LHCN-M2 (cell line): ENCODE measurements at places on chromosomes 13 and 19.
A peak's percentile ranks its signal among the peaks of the same experiment; 100 is the strongest.

GRCh38 chr13:26961890-26962615, 201.5 kb upstream of the GPR12 start:
- no peak for DNase-seq

GRCh38 chr13:27004326-27004725, 167.3 kb downstream of the USP12 start:
- no peak for DNase-seq

GRCh38 chr19:40560092-40560507, 16.6 kb upstream of the SHKBP1 start:
- no peak for DNase-seq

- no peak for DNase-seq
These were observed 3.5 kb downstream of the TMEM255B start for GRCh38 chr13:113762538-113762937.

DNA sequence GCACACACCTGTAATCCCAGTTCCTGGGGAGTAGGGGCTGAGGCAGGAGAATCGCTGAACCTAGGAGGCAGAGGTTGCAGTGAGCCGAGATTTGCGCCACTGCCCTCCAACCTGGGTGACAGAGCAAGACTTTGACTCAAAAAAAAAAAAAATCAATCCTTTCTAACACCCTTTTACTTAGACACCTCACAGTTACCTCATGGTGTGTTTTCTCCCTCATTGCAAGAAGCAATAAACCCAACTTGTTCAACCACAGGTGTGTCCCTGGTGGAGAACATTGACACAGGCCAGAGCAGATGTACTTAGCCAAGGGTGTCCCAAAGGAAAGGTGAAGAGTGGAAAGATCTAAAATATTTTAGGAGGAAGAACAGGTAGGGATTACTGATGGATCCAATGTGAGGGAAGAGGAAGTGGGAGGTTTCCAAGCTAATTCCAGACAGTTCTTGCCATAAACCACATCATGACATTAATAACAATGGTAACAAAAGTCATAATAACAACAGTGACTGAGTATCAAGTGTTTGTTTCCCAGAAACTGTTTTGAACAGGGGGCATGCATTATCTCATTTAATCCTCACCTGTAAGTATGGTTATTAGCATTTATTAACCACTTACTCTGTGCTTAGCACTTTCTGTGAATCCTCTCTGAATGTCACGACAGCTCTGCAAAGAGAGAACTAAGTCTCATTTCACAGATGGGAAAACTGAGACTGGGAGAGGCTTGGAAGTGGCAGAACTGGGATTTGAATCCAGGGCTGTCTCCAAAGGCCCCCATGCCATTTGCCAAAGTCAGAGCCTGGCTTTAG, 3.1 kb upstream of the LYPD3 start:
- no peak for DNase-seq

DNA sequence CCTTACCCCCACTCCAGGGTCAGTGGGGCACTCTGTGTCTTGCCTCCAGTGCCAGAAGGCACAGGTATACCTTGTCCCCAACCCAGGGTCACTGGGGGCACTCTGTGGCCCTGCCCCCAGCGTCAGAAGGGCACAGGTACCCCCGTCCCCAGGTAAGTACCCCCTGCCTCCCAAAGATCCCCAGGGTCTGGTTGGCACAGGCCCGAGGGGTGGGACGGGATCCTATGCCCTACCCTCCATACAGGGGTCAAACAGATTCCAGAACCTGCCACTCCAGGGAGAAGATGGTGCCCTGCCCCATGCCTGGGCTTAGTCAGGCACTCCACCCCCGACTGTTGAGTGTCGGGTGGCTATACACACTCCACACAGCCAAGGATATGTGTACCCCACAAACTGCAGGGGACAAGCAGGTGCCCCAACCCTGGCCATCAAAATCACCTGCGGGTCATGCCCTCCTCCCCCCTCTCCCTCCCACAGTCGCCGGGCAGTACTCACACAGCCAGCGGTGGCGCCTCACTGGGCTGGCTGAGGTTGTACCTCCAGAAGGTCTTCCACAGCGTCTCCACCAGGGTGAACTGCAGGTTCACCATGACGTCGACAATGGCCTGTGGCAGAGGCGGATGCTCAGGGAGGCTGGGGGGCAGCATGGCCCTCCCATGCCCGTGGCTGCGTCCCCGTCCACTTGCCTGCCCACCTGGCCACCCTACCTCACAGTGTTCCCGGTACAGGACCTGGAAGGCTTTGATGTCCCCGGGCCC, 13.8 kb downstream of the DCAF15 start:
- no peak for DNase-seq

- DNase-seq: no peak
These were observed 2.2 kb downstream of the ZNF83 start for GRCh38 chr19:52635786-52636570.

DNA sequence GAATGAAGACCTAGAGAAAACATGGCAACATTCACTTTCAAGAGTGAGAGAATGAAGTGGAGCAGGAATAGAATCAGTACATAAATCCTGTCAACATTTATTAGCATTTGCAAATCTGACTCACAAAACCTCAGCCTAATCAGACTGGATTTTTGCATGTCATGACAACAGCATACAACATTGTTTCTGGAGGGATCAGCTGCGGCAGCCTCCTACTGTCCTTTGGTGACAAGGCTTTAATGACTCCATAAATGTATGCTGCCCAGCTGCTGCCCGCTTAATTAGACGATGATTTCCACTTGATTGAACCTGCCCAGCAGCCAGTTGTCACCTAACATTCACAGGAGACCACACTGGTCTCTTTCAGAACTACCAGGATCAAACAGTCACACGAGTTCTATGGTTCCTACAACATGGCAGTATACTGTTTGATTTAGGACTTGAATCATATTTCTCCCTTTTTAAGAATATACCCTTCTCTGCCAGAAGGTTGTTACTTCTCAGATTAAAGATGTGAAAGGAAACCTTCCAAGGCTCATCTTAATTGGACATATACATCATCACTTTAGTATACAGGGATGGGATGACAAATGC, 9.3 kb downstream of the EBPL start:
- peak; percentile 59 for DNase-seq

GRCh38 chr19:36115453-36116343, at the start of gene TBCB:
Gene TBCB, plus strand, starts transcription at chr19:36115468. Its CDS starts 93 bp downstream, at chr19:36115561.
- peak; percentile 25 for DNase-seq

DNA sequence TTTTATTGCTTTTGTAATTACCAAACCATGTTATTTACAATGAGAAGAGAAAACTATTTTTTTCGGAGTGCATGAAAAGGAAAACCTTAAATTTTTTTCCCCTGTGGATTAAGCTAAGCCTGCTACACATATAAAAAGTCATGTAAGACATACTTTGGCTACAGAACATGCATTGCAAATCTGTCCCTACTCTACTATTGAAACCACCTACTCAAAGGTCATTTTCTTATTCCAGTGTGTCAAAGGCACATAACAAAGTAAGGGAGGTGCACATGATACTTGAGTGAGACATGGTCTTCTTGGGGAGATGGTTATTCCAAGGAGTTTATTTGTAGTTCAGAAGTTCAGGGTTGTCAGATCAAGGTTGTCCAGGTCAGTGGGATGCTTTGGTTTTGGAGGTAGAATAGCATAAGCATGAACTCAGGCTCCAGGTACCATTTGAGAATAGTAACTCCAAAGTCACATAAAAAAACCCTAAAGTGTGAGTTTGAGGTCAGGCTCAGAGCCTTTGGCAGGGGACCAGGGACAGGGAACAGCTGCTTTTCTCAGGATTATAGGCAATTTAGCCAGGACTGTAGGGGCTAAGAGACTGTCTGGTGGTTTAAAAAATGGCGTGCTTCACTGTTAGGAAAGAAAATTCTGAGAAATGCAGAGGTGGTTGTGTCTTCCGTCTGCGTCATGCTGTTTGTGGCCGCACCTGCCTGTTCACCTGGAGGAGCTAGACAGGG, 15.4 kb downstream of the FARP1 start:
- peak; percentile 76 for DNase-seq

- no peak for DNase-seq
These were observed 184.0 kb downstream of the KDM4B start for GRCh38 chr19:5152767-5153532.

DNA sequence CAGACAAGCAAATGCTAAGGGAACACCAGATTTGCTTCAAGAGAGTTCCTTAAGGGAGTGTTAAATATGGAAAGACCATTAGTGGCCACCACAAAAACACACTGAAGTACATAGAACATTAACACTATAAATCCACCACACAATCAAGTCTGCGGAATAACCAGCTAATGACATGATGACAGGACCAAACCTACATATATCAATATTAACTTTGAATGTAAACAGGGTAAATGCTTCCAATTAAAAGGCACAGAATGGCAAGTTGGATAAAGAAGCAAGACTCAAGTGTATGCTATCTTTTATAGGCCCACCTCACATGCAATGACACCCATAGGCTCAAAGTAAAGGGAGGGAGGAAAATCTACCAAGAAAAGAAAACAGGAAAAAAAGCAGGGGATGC, 291.3 kb downstream of the COG6 start:
- DNase-seq: no peak

DNA sequence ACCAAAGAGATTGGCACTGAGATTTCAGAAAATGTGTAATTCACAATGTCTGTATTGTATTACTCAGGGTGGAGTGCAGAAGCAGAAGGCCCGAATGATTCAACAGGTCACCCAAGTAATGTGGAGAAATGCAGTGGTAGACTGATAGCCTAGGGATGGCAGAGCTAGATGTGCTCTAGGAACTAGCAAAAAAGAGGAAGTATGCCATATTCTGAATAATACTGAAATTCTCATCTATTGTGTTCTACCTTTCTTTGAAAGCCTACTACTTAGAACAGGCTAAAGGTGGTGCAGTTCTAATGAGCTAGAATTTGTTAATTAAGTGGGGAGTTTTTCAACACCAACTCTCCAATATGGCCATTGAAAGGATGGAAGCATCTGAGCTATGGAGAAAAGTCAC, 1449.8 kb upstream of the MIR17HG start:
- DNase-seq: no peak

DNA sequence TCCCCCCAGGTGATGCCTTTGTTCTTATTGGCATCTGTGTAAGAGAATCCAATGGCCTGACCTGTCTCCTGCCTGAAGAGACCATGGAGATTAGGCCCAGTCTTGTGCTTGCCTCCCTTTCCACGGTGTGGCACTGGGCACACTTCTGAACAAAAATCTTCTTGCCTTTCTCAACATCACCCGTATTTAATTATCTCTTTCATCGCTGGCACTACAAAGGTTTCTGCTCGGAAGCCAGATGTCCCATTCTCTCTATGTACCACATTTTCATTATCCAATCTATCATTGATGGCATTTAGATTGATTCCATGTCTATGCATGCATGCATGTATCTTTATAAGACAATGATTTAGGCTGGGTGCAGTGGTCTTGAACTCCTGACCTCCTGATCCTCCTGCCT, 74.3 kb downstream of the SLC25A15 start:
- no peak for DNase-seq

GRCh38 chr19:10334588-10335351, 1.4 kb upstream of the RAVER1 start:
- peak; percentile 94 for DNase-seq
